ENCODE measurements at places on chromosomes 6 and 20. TPM values are rescaled to one million over a fixed set of nuclear protein-coding genes. Genes with fewer than 3 reads are reported as not detected.

HLA-DQB1 gene
- 6.8 TPM for polyA plus RNA-seq

GRCh38 chr6:45923831-45924391, 91.7 kb downstream of the CLIC5 start:
- no peak for DNase-seq

GRCh38 chr20:14401479-14402138, 64.2 kb upstream of the FLRT3 start:
- DNase-seq: no peak

- no peak for DNase-seq
Measured at GRCh38 chr20:40631119-40631631, 57.9 kb downstream of the MAFB start.

DNA sequence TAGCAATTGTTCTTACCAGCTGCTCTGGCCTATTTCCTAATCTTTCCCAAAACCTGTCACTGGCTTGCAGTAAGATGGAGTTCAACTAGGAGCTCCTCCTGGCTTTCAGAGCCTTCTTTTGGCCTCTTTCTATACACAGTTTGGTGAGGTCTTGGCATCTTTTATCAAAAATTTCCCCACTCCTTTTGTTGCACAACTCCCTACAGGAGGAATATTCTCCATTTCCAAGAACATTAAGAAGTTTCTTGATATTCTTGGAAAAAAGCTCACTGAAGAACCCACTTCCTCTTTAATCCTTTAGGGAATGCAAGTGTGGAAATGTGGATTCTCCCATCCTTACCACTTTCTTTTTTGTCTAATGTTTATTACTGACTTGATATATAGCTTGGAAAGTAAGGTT, 171.3 kb upstream of the KCNK16 start:
- DNase-seq: no peak

DNA sequence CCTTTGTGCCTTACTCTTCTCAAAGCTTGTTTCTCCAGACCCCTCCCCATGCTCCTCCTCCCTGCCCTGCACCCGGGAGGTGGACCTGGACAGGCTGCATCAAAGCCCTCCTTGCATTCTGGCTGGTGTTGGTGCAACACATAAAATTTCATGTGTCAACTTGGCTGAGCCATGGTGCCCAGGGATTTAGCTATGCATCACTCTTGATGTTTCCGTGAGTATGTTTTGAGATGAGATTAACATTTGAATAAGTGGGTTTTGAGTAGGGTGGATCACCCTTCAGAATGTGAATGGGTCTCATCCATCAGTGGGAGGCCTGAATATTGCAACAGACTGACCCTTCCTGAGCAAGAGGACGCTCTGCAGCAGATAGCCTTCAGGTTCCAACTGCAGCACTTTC, 4.4 kb upstream of the OCSTAMP start:
- no peak for DNase-seq

- DNase-seq: no peak
Measured at GRCh38 chr20:12156252-12156651, 238.6 kb downstream of the BTBD3 start.

Data from left renal cortex interstitium (tissue), 4 donors.